ENCODE measurements at places on chromosomes 4 and X.

DNA sequence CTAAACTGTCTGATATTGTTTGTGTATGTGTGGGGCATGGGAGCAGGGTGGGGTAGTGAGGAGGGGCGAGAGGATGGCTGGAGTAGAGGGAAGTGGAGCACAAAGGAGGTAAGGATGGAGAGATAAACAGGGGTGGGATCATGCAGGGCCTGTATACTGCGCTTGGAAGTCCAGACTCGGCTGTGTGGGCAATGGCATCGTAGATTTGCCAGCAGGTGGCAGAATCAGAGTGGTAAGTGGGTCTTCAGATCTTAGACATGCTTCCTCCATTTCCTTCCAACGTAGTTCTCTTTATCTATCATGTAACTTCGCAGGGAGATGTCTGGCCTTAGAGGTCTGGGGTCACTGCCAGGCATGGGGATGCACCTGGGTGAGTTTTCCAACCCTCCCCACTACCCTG, 155.5 kb downstream of the PDGFRA start:
- no peak for DNase-seq

DNA sequence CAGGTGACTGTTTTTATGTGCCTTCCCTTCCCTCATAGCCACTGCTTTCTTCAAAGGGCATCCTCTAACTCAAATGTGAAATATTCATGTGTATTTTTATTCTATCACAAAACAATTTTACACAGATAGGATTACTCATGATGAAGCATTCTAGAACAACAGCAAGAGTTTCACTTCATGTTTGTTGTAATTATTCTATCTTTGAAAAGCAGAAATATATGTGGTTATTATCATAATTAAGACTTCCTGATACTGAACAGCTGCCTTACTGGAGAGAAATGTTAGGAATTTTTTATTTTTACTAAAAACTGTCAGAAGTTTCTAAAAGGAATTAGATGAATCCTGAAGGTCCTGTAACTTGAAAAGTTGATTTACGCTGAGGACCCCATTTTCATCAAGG, 229.1 kb downstream of the PALLD start:
- no peak for DNase-seq

GRCh38 chr4:67141586-67141985, 403.7 kb downstream of the CENPC start:
- DNase-seq: no peak

DNA sequence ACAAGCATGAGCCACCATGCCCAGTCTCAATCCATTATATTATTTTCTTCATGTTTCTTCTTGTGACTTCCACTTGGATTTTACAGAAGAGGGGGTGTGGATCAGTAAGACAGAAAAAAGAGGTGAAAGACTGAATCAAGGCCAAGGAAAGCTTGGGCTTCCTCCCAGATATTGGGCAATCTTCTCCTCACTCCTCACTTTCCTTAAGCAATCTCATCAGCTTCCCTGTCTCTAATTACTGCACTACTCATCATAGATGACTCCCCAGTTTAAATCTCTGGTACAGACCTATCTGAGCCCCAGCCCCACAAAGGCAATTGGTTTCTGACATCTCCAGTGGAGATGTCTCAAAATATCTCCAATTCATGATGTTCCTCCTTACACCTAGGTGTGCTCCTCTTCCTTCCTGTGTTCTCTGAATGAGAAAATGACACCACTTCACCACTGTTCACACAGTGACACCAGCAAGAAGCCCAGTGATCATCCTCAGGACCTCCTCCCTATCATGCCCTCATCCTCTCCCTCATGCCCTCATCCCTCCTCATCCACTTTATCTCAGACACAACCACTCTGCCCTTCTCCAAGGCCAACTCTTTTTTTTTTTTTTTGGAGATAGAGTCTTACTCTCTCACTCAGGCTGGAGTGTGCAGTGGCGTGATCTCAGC, 44.8 kb upstream of the HERC6 start:
- DNase-seq: no peak

Measured in right renal cortex interstitium (tissue), 3 donors.